Activated CD8-positive, alpha-beta memory T cell treated with anti-CD3 and anti-CD28 coated beads for 48 hours (primary cell): ENCODE measurements at places on chromosomes 1 and 21.
A peak's percentile ranks its signal among the peaks of the same experiment; 100 is the strongest.

DNA sequence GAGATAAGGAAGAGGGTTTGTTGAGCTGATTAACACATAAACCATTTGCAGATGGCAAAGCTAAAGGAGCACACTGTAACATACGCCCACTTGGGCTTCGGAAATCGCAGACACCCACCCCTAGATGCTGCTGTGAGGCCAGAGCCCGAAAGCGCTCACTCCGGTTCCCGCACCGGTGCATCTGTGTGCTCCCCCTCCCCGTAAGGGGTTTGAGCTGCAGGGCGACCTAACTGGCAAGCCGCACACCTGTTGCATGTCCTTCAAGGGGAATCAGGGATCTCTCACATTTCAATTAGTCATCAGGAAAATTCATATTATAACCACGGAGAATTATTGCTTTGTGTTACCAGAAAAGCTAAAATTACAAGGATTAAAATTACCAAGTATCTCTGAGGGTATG is 1.4 kb upstream of the CFH start:
- no peak for DNase-seq

GRCh38 chr1:200367841-200368534 is 41.8 kb downstream of the ZNF281 start:
- no peak for DNase-seq

GRCh38 chr1:221832151-221832550 is 90.3 kb upstream of the DUSP10 start:
- no peak for DNase-seq

DNA sequence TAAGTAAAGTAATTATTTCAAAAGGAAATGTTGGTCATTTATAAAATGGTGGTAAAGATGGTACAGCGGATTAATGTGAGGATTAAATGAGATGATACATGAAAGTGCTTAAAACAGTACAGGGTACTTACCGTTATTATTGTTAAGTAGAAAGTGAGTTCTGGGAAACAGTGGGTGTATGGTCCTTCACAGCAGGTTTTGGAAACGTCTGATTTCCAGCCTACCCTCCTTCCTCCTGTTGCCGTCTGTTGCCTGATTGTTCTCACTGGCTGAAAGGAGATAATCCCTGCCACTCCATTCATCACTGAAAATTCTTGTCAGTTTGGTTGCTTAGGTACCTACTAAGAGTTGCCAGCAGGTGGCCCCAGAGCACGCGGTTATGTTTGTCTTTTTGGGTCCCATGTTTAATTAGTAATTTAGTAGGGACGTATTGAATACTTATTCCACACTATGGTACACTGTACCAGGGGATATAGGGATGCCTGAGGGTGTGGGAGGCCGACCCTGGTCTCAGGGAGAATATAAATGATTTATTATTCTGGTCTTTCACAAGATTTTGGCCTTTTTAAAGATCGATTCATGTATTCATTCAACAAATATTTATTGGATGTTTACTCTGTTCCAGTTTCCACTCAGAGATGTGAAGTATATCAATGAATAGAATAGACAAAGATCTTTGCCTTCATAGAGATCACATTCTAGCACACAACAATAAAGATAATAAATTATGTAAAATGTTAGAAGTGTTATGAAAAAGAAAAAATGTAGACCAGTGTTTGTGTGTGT is 30.8 kb upstream of the RPTN start:
- peak; percentile 31 for DNase-seq

GRCh38 chr1:164777518-164777917 is 218.5 kb downstream of the PBX1 start:
- no peak for DNase-seq

DNA sequence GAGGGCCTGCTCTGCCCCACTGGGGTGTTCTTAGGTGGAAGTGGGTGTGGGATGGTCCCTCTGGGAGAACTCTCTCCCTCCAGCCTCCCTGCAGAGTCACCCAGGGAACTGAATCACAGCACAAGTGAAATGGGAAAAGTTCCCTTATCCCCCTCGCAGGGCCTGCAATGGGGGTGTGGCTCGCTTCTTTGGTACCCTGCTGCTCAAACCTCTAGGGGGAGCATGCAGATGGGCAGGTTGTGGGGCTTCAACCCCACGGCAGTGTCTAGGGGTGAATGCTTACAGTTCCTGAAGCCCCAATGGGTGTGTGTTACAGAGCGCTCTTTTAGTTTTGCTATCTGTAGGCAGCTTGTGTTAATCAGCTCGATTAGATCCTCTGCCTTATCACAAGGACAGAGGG is 59.0 kb upstream of the TINAGL1 start:
- no peak for DNase-seq

DNA sequence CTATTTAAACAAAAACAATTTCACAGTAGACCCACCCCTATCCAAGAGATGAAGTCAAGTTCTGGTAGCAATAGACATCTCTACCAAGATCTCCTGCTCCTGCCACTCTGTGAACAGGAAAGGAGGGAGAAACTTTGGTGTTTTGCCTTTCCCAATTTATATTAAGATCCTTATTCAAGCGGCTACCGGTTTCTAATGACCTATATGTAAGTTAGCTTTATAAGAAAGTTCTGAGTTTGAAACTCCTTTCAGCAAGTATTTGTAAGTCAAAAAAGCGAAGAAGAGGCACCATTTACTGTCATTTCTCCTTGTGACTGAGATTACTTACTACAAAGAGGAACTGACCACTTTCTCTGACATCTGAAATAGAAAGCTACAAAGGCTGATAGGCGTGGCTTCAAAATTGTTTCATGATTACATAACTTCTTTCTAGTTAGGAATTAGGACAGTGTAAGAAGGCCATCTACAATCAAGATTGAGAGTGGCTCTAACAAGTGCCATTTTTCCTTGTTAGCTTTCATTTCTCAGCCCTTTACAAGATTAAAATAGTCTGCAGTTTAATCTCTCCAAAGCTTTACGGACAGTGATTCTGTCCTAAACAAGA is at the start of gene MNDA:
Gene MNDA, plus strand, starts transcription at position 448 of the 604 bp plus-strand sequence. CDS start 10,803 bp downstream, outside the sequence.
- no peak for DNase-seq

GRCh38 chr1:54754045-54754444 is 10.3 kb downstream of the PARS2 start:
- DNase-seq, result no peak

GRCh38 chr21:35915030-35915429 is 145.3 kb downstream of the SETD4 start:
- no peak for DNase-seq

DNA sequence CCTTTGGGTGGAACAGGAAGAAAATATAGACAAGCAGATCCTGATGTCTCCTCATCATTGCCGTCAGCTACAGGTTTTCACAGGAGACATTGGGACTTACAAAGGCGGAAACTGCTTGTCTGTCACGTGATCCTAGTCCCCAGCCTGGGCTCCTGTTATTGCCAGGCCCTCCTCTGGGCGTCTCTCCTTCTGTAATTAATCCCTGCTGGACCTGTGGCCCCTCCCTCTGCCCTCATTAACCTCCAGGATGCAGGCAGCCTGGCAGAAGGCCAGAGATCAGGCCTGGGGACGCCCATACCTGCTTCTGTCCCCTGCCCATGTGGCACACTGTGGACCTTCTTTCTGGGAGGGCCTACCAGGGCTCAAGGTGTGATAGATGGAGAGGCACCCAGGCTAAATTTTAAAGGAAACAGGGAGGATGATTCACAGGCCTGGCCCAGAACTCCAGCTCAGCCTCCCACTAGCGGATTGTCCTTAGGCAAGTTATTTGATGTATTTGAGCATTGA is 2.4 kb downstream of the S100A5 start:
- DNase-seq, result no peak

- no peak for DNase-seq
Observed at GRCh38 chr1:5586629-5587028, 405.6 kb downstream of the NPHP4 start.

DNA sequence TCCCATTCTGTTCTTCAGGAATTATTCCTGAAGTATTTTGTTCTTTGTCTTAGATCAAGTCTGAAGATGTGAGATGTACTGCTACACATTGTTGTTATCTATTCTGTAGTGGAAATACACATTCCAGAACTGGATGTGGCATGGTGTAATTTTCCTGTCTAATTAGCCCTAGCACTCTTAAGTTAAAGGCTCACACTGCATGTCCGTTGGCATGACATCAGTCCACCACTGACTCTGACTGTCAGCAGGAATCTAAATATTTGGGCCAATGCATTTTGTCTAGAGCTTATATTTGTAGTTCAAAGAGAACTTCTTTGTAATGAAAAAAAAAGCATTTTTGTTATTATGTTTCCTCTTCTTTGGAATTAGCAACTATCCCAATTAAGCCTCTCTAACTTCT is 201.0 kb downstream of the S1PR1 start:
- DNase-seq, result no peak

DNA sequence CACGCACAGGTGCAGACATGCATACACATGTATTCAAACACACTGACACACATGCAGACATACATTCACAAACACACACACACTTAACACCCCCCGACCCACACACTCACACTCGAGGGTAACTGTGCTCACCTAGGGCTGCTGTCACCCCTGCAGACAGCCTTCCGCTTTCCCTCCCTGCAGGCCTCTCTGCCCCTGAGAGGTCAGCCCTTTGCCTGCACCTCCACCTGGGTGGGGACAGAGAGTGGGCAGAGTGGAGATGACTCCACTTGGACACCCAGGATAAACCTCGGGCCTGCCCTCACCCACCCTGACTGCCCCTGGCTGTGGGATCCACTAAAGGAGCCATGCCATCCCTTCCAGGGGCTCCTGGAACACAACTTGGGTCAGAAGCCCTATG is 264.3 kb downstream of the PTPRU start:
- no peak for DNase-seq

DNA sequence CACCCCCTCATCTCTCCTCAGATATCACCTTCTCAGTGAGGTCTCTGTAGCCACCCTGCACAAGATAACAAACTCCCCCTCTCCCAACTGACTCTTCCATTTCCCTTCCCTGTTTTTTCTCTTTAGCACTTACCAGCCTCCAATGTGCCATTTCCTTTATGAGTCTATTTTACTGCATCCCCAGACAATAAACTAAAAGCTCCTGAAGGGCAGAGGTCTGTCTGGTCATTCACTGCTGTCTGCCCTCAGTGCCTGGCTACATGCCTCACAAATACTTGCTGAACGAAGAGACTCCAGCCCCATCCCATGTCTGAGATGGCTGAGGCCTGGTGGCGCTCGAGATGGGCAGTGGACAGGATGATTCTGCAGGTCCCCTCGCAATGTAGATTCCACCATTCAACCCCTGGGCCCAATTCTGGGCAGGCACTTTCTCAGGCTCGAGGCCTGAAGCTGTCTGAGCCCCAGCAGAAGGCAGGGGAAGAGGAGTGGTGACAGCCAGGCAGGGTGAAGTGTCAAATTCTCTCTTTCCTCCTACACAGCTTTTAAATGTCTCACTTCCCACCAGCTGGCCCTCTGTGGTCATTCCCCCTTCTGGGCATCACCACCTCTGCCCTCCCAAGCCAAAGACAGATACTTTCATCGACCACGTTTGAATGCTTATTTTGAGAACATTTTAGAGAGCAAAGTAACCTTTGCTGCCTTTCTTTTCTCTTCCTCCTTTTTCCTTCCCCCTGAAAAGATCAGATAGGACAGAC is 6.6 kb downstream of the LRRN2 start:
- no peak for DNase-seq

DNA sequence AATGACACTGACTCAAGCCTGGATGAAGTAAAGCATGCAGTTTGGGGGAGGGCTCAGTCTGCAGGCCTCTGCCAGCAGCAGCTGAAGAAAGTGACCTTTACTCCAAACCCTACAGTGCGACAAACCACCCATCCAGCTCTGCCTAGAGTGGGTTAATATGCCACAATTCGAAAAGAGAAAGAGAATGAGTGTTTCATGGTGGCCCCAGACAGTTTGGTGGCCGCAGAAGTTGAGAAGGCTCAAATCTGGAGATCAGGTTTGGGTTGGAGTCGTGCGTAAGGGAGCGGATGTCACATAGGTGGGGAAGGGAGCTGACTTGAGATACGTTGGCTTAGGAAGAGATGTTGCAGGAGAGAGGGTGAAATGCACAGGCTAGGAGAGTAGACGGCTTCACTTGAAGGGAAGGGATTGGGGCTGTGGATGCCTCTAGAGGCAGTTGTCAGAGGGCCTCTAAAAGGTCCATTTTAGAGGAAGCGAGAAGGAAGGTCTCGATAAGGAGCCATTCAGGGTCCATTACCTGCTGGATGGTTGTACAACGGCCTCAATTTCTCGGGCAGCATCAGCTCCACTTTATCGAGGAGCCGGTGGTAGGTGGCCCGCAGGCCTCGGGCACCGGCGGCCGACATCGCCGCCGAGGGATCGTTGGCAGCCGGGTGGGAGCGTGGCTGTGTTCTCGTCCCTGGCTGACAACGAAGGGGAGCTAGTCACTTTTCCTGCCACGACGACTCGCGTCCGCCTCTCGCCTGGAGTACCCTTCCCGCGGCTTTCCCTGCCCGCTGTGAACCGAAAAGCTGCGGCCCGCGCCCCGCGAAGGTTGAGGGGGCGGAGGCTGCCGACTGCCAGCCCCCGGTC is 1.0 kb upstream of the DCAF6 start:
- DNase-seq, result peak; percentile 10

DNA sequence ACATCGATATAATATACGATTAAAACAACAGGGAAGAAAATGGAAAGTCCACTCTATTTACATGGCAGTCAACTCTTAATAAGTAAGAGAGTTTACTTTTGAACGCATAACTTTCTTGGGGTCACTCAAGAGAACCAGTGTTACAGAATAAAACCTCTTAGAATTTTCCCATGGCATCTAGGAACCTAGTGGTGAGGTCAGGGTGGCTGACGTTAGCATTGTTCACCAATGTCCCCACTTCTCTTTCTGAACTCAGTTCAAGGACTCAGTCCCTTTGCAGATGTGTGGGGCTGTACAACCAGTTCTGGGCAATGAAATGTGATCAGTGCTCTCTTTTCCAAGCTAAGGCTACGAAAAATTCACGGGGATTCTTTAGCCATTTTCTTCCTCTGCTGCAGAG is 2.6 kb upstream of the RNF2 start:
- no peak for DNase-seq

GRCh38 chr1:239389703-239390102 is 3.3 kb downstream of the CHRM3 start:
- no peak for DNase-seq

- DNase-seq, result no peak
Observed at GRCh38 chr1:213679153-213679552, 308.6 kb upstream of the PROX1 start.

GRCh38 chr1:57770772-57771171 is 346.9 kb upstream of the DAB1 start:
- no peak for DNase-seq

- no peak for DNase-seq
Observed at GRCh38 chr1:188599313-188599712, 1770.6 kb downstream of the PLA2G4A start.
